Suppressor macrophage (primary cell): ENCODE measurements at places on chromosomes 13 and 19.

DNA sequence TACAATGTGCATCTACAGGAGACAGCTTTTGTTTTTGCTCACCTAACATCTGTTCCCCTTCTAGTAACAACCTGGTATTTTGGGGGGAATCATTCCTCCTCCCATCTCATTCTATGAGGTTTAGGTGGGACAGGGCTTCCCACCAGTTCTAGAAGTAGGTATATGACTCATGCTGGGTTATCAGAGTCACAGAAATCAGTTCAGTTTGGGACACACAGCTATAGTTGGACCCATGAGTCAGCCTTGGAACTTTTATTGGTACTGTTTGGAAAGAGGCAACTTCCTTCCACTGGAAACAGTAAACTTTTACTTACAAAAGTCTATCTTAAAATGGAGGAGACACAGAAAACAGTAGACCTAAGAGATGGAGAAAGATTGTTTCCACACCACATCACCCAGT lies 185.5 kb downstream of the DNAJC3 start:
- no peak for DNase-seq

DNA sequence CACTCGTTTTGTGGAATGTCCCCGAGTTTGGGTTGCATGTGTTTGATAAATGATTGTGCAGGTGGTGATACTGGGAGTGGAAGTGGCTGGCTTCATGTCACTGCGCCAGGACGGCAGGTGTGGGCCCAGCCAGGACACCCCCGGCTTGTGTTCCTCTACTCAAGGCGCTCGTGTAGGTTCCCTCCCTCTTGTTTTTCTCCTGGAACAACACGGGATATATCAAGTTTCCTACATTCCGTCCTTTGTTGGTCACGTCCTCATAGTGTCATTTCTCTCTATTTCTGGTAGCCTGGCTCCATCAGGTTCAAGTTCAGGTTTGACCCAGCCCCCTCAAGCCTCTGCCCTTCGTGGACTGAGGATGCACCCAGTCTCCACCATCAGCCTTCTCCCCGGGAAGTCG lies 16.3 kb downstream of the IL17D start:
- no peak for DNase-seq

DNA sequence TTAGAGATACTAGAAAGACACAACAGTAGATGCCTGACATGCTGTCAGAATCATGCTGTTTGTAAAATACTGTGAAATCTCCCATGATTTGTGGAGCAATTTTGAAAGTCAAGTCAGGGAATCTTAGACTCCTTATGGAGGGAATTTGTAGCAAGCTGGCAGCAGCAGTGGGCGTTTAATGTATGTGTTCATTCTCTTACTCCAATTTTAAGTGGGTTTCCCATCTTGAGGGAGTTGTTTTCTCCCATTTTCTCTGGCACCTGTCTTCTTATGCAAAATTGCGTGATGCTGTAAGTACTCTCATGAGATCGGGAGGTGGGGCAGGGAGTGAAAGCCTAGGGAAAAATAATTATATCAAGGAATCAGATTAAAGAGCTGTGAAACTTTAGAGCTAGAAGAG lies 16.0 kb upstream of the GTF2F2 start:
- DNase-seq, result no peak

DNA sequence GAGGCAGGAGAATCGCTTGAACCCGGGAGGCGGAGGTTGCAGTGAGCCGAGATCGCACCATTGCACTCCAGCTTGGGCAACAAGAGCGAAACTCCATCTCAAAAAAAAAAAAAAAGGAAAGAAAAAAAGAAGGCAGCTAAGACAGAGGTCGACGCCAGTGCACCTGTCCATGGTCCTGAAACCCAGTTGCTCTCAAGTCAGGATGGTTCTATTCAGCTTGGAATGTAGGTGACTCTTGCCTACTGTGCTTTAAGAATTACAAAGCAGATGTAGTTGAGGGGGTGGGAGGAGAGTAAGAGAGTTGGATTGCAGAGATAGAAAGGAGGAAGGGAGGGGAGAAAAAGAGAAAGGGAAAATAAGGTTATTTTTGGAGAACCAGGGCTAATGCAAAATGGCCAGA lies 18.7 kb downstream of the CACNG7 start:
- peak; percentile 79 for DNase-seq

- DNase-seq, result no peak
These were observed 39.3 kb upstream of the GJB6 start for GRCh38 chr13:20271441-20271840.
